ENCODE measurements at places on chromosomes 12 and 14. TPM values are rescaled to one million over a fixed set of nuclear protein-coding genes. Genes with fewer than 3 reads are reported as not detected.

GRCh38 chr14:105117257-105117646, 51.3 kb downstream of the JAG2 start:
- no peak for DNase-seq

GRCh38 chr14:51780741-51781140, 79.7 kb upstream of the GNG2 start:
- DNase-seq, result no peak

DNA sequence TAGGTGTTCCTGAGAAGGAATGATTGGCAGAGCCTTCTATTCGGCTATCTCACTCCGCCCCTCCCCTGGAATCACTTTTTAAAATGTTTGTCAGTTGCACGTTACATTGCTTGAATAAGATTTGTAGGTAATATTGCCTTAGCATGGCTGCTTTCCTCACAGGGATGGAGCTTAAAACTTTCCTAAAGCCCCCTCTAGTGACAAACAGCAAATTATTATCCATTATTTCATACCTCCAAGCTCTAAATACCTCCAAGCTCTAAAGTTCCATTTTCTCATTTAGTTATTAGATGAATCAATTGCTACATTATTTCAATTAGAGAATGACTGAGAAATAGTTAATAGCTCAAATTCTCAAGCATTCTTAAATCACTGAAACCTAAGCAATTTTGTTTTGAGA, 5.1 kb upstream of the SPATA7 start:
- DNase-seq, result no peak

- DNase-seq, result no peak
These were observed 869.2 kb downstream of the SLC6A15 start for GRCh38 chr12:84043355-84043754.

CIROP gene
- total RNA-seq, result not detected
